ENCODE measurements at places on chromosomes 7 and 10.

DNA sequence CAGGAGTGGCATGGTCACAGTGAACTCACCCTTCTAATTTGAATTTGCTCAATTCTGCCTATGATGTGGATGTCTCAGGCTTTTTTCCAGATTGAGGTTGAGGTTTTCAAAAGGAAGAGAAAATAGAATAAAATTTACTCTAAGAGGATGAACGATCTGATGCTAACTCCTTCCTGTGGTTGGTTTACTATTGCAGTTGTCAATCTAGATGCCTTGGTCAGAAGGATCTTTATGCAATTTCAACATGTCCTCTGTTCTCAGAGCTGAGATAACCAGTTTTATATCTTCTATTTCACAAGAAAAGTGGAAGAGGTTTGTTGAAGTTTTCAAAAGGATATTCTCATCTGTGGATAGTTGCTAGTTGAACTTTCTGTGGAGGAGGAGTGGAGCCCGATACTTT lies 150.7 kb upstream of the WDR11 start:
- no peak for DNase-seq

- no peak for DNase-seq
Observed at GRCh38 chr7:47817917-47818316, 130.3 kb downstream of the PKD1L1 start.

- peak; percentile 81 for DNase-seq
Observed at GRCh38 chr10:100510533-100511308, 8.9 kb downstream of the SEC31B start.

GRCh38 chr10:119403921-119404320 lies 138.6 kb downstream of the RGS10 start:
- no peak for DNase-seq

GRCh38 chr10:132820056-132820455 lies 34.1 kb upstream of the NKX6-2 start:
- DNase-seq: no peak

GRCh38 chr7:21365866-21366624 lies 61.8 kb upstream of the SP4 start:
- DNase-seq: no peak

DNA sequence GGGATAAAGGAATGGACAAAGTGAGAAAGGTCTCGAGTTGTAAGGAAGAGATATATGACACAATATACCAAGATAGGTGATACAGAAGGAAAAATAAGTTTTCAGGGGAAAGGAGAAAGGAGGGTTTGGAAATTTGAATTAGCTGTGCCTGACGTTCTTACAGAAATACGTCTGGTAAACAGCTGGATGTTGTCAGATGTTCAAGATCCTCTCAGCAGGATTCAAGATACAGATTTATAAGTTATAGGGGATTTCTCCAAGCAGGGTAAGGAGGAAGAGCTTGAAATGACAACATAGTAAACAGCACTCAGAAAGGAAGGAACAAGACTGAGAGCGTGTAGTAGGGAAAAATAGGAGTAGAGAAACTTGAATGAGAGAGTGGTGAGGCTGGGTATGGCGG lies 1184.1 kb downstream of the TYW1 start:
- DNase-seq: no peak

GRCh38 chr7:26295015-26295414 lies 3.4 kb downstream of the SNX10 start:
- no peak for DNase-seq

DNA sequence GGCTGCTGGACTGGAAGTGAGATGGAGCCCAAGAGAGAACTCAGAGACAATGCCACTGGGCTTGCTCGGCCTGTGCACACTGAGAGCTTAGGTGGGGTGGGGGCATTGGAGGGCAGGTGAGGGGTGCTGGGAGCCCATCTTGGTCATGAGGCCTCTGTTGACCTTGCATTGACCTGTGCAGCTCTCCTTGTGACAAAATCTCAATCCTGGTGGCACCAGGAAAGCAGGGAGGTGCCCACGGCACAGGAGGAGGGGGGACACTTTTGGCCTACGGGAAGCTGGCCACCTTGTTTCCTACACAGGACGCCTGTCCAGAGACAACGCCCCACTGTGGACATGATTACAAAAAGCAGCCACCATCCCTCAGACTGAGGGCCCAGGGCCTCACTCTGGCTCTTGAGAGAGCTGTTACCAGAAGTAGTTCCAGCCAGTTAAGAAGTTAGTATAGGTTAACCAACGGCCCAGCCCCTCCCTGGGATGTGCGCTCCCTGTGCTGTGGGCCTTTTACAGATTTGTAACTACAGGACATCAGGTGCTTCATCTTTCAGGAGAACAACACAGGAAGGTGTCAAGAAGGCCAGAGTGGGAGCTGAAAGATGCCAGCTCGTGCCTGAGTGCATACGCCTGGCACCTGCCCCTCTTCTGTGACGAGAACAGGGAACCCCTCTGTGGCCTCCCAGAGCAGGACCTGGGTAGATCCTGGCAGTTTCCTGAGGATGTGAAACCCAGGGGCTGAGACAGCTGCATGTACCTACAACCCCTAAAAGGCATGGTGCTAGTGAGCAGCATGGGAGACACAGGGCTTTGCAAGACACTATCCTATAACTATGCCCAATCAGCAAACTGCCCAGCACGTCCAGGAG lies 10.3 kb downstream of the PKD1L1 start:
- DNase-seq: no peak

- no peak for DNase-seq
Observed at GRCh38 chr7:106421181-106421762, 136.5 kb upstream of the NAMPT start.

DNA sequence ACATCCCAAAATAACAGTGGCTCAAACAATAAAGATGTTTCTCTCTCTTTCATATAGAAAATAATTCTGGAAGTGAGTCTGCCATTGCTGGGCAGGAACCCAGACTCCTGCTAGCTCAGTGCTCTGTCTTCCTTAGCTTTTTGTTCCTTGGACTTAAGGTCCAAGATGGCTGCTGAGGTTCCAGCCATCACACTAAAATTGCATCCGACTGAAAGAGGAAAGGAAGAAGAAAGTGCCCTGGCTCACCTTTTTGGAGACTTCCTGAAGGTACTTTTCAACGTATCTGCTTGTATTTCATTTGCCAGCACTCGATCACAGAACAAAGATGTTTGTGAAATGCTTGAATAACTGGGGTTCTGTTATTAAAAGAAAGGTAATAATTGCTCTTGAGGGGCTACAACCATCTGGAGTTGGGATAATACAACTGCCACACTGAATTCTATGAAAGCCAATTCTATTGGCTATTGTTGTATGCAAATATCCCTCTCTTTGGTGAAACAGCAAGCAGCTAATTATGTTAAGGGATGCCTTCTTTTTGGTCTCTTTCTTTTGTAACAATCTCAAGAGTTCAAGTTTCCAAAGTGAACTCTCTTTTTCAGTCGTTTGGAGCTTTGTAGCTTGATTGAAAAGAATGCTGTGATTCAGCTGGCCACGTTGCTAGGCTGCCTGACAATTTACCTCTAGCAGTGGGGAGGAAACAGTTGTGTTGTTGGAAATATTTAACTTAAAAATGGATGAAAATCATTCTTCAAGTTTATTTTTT lies 83.9 kb downstream of the BAMBI start:
- DNase-seq: no peak

- peak; percentile 90 for DNase-seq
Observed at GRCh38 chr10:101694674-101695403, at the start of gene FBXW4. TSS of gene FBXW4 (minus strand) at chr10:101695170. CDS start at chr10:101695105, 65 bp downstream.

DNA sequence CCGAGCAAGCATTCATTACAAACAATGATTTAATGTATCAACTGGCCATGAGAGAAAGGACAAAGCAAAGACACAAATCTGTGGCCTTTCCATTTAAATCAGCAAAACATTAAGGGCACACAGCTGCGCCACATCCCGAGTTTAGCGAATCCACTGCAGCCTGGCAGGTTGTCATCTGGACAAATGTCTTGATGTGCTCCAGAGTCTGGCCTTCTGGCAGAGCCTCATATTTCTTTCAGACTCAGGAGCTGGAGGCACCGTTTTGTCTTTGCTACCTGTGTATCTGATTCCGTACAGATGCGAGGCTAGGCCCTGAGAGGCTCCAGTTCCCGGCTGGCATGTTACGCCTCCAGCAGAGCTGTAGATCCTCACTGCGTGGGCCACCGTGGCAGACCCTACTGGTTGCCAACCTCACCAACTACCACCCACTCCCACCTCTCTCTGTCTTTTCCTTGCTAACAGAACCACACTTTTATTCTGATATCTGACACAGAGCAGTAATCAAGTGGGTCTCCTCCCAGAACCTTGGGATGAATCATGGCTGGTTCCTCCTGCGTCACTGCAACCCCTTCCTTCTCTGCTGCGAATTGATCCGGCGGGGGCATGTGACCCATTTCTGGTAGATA lies 40.9 kb upstream of the EFCAB10 start:
- no peak for DNase-seq

DNA sequence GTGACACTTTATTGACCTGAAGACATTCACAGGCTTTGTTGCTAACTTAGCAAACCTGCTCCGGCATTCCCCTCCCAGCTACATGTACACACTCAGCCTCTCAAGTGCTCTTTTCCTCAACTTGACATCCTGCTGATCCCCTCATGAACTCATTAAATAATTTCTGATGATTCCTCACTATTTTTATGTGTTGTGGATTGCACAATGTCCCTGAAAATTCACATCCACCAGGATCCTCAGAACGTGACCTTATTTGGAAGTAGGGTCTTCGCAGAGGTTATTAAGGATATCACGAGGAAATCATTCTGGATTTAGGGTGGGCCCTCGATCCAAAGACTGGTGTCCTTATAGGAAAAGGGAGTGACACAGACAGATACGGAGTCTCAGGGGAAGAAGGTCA lies 27.3 kb downstream of the FIGNL1 start:
- no peak for DNase-seq

- DNase-seq: no peak
Observed at GRCh38 chr7:10412422-10413019, 561.2 kb upstream of the PHF14 start.

DNA sequence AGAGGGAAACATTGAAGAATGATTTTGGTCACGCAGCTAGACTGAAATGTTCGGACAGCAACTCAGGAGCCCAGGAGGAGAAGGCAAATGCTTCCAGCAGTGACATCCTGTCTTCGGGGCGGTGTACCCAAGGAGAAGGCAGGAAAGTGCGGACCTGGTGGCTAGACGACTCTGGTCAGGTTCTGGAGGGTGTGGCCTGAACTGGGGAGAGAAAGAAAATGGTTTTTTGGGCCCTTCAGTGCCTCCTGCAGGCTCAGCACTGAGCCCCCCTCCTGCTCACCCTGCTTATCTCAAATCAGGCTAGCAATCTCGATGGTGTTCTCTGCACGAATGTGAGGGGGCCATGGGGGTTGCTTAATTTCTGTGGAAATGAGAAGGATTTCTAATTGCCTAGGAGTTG lies 26.7 kb upstream of the TARP start:
- no peak for DNase-seq

DNA sequence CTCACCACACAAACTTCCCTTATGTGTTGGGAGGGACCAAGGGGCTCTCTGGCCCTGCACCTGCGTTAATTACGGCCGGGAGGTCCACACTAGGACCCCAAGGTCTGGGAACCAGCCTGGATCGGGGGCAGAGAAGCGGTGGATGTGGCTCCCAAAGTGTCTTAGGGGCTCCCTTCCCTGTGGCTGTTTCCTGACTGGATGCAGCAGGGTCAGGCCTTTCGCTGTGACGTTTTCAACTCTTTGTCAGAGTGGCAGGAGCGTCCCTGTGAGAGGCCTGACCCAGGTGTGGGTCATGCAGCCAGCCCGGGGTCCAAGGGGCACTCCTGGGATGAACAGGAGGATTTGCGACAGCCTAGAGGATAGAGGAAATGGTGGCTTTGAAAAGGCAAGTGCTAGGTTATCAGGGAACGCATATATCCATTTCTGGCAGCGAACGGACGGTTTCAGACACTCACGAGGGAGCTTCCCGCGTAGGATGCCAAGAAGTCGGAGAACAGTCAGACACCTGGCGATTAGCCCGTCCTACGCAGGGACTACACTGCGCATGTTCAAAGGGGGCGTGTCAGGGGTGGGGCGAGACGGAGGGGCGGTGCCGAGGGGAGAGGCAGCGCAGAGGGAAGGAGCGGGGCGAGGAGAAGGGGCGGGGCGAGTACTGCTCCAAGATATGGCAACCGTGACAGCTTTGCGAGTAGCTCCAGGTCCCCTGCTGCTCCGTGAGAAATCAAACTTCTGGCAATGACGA lies 46.2 kb upstream of the ZNF716 start:
- no peak for DNase-seq

DNA sequence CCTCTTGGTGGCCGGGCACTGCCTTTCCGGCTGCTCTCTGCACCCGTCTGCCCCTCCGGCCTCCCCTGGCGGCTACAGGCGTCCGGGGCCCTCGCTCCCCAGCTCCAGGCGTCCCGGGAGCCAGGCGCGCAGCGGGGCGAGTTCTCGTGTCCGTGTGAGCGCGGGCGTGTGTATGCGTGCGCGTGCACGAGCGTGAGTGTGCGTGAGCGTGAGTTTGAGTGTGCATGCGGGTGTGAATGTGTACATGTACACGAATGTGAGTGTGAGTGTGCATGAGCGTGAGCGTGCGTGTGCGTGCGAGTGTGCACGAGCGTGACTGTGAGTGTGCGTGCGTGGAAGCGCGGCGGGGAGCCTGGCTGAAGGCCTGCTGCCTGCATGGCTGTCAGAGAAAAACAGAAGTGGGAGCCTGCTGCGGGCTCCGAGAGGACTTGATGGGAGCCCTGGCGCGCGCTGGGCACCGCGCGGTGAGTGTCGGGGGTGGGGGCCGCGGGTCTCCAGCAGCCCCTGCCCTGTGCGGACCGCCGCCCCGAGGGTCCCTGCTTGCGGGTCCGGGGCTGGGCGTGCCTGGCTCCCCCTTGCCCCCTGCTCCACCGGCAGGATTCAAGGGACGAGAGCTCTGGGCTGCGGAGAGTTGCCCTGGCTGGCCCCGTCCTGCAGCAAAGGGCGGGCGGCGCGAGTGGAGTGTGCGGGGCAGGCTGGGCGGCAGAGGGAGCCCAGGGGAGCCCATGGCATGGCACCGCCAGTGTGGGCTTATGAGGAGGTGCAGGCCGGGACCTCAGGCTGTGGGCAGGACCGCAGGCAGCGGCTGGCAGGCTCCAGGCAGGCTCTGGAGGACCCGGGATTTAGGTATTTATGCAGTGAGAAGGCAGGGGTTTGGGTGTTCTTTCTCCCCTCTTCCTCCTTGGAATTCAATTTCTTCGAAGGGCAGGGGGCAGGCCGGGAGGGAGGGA lies 75.8 kb upstream of the EN2 start:
- DNase-seq: no peak

DNA sequence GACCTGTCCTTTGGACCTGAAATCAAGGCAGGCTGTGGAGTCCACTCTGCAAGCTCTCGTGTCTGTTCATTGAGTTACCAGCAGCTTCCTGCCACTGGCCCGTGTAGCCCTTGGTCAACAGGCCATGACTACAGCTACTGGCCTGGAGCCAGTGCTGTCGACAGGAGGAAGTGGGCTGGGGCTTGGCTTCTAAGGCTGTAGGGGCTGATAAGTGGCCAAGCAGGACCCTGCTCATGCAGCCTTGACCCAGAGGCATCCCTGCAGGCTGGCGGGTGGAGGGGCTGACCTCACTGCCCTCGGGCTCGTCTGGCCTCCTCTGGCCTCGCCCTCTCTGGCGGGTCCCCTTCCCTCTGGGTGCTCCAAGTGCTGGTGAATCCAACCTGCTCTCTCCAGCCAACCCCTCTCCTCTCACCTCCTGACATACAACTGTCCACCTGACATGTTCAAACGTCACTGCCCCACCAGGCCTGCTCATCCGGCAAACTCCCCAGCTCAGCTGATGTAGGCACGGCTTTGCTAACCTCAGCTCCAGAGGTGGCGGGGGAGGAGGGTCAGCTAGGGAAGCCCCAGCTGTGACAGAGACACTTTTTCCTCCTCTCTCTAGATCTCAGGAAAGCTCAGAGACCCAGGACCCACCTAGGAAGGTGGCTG lies 188.6 kb upstream of the LYZL2 start:
- DNase-seq: no peak

GRCh38 chr7:65463184-65463583 lies 89.5 kb downstream of the ZNF92 start:
- no peak for DNase-seq

GRCh38 chr10:1287971-1288401 lies 231.8 kb downstream of the WDR37 start:
- no peak for DNase-seq
